ENCODE measurements at places on chromosomes 16 and 17. TPM values are rescaled to one million over a fixed set of nuclear protein-coding genes. Genes with fewer than 3 reads are reported as not detected.

Gene ERAL1
- total RNA-seq: 51.2 TPM

Gene KRTAP4-5
- not detected for total RNA-seq

Gene PRAC2
- not detected for total RNA-seq

Gene LHX1
- total RNA-seq: not detected

Gene DOC2B
- 5.9 TPM for total RNA-seq

DNA sequence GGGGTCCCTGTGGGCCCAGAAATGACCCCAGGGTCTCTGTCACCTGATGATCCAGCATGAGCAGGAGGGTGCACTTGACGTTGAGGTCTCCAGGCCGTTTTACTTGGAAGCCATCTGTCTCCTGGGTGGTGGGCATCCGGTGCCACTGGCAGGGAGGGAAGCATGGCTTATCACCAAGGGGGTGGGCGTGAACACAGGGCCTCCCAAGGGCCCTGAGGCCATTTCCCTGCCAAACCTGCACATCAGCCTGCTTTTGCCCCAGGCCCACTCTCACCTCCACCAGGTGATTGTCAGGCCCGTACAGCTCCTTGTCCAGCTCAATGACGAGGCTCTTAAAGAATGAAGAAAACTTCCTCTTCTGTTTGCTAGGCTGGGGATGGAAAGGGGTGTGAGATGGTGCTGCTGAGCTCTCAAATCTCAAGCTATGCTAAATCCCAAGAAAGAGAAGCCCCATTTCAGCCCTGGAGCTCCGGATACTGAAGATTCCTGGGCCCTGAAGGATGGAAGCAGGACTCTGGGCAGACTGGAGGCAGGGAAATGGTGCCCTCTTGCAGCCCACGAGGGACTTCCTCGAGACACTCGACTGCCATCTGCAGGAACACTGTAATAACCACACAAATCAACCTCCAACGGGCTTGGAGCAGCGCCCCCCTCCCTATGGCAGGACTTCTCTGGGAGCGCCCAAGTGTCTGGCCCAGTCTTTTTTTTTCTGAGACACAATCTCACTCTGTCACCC lies 7.1 kb upstream of the FTSJ3 start:
- H3K36me3 ChIP-seq: no peaks in the 10 kb centered on the region
- DNase-seq: no peak
- H3K27me3 ChIP-seq: no peaks in the 10 kb centered on the region
- H3K4me1 ChIP-seq: peaks cover 11% of the 10 kb centered on the region

Gene GAS2L2
- 0.32 TPM for total RNA-seq

DNA sequence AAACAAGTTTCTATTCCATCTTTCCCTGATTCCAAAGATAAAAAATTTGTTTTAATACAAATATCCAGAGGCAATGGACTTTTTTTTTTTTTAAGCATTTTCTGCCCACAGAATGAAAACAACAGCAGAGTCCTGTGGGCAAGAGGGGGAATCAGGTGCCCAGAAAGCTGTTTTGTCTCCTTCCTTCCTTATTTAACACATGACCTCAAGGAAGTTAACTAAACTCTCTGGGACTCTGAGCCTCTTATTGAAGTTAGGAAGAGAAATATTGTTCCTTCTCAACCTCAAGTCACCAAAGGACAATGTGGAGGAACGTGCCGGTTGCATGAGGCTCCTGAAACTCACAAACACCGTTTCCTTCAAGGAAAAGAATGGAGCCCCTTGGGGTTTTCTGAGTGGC lies 34.9 kb downstream of the LITAF start:
- no peaks in the 10 kb centered on the region for H3K27me3 ChIP-seq
- no peak for DNase-seq
- no peak overlapping the region for H3K4me3 ChIP-seq
- H3K36me3 ChIP-seq: peaks cover 8% of the 10 kb centered on the region
- H3K4me1 ChIP-seq: no peaks in the 10 kb centered on the region

Gene TMEM94
- total RNA-seq: 51.1 TPM

GRCh38 chr16:65123396-65124211 lies 1.7 kb upstream of the CDH11 start:
- H3K4me3 ChIP-seq: peak overlapping the region; percentile 89
- no peaks in the 10 kb centered on the region for H3K27me3 ChIP-seq
- H3K27ac ChIP-seq: peak overlapping the region; percentile 90
- H3K36me3 ChIP-seq: no peaks in the 10 kb centered on the region
- DNase-seq: peak; percentile 21
- H3K4me1 ChIP-seq: peaks cover 3% of the 10 kb centered on the region

Gene TBC1D3G
- total RNA-seq: not detected

Gene NPIPB6
- total RNA-seq: not detected

DNA sequence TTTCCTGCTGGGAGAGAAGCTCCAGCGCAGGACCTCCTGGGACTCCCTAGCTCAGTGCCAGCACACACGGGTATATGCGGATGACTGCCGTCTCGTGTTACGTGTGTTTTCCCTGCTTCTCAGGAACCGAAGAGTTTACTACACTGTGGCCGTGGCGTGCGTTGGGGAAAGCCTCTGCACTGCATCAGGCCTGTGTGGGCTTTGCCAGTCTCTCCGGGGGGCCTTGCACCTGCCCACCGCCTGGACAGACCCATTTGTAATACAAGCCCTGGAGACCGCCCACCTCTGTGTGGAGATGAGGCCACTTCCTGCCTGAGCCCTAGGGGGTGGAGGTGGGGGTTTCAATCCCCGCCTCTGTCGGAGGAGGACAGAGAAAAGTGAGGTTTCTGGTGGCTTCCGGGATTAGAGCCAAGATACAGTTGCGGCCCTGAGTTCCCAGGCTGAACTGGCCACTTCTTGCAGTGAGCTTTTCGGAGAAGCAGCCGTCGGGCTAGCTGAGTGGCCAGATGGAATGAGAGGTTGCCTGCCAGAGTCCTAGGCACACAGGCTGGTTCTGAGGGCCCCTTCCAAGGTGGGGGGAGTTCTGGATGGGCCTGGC lies 43.4 kb upstream of the GSE1 start:
- H3K36me3 ChIP-seq: no peaks in the 10 kb centered on the region
- H3K27me3 ChIP-seq: no peaks in the 10 kb centered on the region
- no peak overlapping the region for H3K4me3 ChIP-seq
- H3K27ac ChIP-seq: peak overlapping the region; percentile 79
- peaks cover 16% of the 10 kb centered on the region for H3K4me1 ChIP-seq

GRCh38 chr17:81906476-81907218 lies 4.6 kb downstream of the PCYT2 start:
- no peak overlapping the region for H3K4me3 ChIP-seq
- no peak for DNase-seq
- peaks cover 9% of the 10 kb centered on the region for H3K4me1 ChIP-seq
- H3K27ac ChIP-seq: no peak overlapping the region

DNA sequence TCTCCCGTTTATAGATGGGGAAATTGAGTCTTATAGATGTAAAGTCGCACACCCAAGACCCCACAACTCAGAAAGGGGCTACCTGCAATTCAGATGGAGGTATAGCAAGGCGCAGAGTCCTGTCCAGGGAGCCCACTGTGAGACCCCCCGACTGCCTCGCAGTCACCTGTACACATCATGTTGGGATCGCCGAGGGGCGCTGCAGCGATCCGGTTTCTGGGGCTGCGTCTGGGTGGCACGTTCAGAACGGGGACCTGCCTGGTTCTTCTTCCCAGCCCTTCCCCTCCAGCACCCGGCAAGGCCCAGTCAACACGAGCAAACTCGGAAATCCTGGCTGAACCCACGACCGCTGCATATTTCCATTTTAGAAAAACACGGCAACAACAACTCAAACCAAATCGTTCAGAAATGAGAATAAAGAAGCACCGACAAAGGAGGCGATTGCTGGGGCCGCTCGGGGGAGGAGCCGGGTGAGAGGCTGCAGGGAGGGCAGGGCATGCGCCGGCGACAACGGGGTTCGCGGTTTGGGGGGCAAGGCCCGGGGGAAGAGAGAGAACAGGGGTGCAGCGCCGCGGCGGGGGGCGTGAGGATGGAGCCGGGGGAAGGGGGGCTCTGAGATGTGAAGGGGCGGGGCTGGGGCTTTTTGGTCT lies 643 bp downstream of the HSDL1 start:
- peak overlapping the region; percentile 89 for H3K4me3 ChIP-seq
- no peak for DNase-seq
- peak overlapping the region; percentile 86 for H3K27ac ChIP-seq
- H3K27me3 ChIP-seq: no peaks in the 10 kb centered on the region

DNA sequence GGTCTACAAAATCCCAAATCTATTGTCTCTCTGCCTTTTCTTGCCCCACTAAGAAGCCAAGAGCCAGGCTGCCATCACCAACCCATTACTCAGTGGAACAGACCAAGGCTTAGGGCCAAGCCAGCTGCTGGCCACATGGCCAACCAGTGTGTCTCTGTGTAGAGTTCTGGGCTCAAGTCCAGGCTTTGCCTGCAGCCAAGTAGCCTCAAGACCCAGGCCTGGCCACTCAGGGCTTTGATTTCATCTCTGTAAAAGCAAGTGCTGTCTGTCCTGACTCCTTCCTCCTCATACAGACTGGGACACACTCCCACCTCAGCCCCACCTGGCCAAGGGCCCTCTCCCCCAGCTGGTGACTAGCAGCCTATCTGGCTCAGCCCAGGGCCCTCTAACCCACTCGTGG lies 14.6 kb downstream of the SREBF1 start:
- H3K27ac ChIP-seq: peak overlapping the region; percentile 8
- peak overlapping the region; percentile 51 for H3K4me3 ChIP-seq
- peaks cover 17% of the 10 kb centered on the region for H3K4me1 ChIP-seq
- peak; percentile 69 for DNase-seq
- no peaks in the 10 kb centered on the region for H3K36me3 ChIP-seq

- no peak overlapping the region for H3K27ac ChIP-seq
- no peak overlapping the region for H3K4me3 ChIP-seq
- no peaks in the 10 kb centered on the region for H3K4me1 ChIP-seq
- DNase-seq: no peak
Measured at GRCh38 chr16:21097151-21097550, 53.5 kb downstream of the DNAH3 start.

DNA sequence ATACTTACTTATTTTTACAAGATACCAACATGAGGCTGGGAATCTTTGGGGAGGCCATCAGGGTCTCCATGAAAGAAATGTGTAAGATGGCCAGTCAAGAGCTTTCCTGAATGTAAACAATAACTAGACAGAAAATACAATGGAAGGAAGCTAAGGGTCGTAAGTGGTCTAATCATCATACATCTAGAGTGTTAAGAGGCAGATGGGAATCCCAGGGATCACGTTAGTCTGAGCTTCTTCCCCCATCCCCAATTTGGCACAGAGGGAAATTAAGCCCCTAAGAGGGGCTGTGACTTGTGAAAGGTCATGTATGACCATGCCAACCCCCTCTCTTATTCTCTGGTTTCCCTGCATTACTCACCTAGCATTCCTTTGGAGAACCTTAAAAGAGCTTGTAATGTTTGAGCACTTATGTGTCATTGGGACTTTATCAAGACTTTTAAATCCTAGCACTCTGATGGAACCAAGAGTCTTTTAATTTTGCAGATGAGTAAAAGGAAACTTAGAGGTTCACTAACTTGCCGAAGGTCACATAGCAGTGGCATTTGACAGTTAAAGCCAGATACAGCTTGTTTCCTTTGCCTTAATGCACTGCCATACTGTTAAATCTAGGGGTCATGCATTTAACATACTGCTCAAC lies 46.1 kb downstream of the DCUN1D3 start:
- H3K27ac ChIP-seq: peak overlapping the region; percentile 20
- H3K27me3 ChIP-seq: no peaks in the 10 kb centered on the region
- no peaks in the 10 kb centered on the region for H3K36me3 ChIP-seq
- peaks cover 6% of the 10 kb centered on the region for H3K4me1 ChIP-seq

Gene STX1B
- total RNA-seq: 1.6 TPM

DNA sequence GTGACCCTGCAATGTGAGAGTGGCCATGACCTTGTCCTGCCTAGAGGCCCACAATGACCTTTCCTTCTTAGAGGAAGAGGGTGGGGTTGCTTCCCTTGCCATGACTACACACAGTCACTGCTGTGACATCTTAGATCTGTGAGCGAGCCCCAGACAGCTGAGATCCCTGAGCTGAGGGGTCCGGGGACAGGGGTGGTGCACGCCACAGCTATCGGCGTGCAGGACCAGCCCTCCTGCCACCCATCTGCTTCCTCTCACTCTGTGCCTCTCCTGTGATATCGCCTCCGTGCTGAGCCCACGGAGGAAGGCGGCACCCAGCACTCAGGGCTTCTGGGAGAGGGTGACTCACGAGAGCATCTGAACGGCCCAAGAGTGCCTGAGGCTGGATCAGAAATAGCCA lies 35.2 kb downstream of the KIAA0513 start:
- H3K27me3 ChIP-seq: no peaks in the 10 kb centered on the region
- no peak overlapping the region for H3K4me3 ChIP-seq
- no peaks in the 10 kb centered on the region for H3K4me1 ChIP-seq
- no peak for DNase-seq

DNA sequence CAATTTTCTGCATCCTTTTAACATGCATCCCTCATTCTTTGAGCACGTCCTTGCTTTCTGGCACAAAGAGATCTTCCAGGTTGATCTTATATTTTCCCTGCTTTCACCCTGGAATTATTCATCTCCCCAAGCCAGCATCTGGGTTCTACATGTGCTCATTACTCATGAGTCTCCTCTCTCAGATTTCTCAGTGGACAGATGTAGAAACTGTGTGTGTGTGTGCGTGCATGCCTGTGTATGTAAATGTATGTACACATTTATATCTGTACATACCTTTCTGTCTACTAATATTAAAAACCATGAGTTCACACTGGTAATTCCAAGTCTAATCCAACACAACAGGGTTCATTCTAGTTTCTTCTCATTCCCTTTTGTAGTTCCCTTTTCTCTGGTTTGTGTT lies 41.9 kb upstream of the NSRP1 start:
- H3K4me1 ChIP-seq: no peaks in the 10 kb centered on the region
- no peaks in the 10 kb centered on the region for H3K27me3 ChIP-seq
- no peaks in the 10 kb centered on the region for H3K36me3 ChIP-seq
- H3K4me3 ChIP-seq: no peak overlapping the region

DNA sequence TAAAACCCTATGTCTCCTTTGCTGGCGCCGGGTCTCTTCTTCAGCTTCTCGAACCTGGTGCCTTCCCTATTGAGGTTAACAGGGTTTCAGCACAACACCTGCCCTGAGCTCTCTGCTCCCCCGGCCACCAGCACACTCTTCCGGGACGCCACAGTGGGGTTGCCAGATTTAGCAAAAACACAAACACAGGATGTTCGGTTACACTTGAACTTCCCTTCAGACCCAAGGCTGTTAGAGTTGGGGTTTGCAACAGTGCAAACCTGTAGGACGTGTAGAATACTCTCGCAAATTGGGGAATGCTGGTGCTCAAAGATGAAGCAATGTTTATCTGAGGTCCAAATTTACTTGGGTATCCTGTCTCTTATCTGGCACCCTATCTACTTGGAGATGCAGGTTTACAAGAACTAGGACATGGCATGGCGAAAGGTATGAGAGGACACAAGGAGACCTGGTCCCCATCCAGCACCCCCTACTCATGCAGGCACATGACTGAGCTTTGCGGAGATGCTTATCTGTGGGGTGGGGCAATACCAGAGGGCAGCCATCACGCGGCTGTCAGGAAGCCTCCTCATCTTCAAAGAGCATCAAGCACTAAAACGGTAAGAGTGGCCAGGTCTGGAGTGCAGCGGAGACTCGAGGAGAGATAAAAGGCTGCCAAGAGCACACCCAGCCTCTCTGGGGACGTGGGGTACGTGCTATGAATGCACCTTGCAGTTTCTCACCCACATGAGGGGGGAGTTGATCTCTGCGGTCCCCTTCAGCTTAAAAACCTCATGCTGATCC lies 52.8 kb downstream of the SDK2 start:
- no peaks in the 10 kb centered on the region for H3K4me1 ChIP-seq
- DNase-seq: no peak
- H3K27me3 ChIP-seq: no peaks in the 10 kb centered on the region

- no peaks in the 10 kb centered on the region for H3K36me3 ChIP-seq
- no peaks in the 10 kb centered on the region for H3K4me1 ChIP-seq
- no peaks in the 10 kb centered on the region for H3K27me3 ChIP-seq
Measured at GRCh38 chr16:65725156-65725845, 603.4 kb upstream of the CDH11 start.

Gene HSD17B2
- total RNA-seq: 8.8 TPM
